ENCODE measurements at places on chromosomes 7 and 10.
A peak's percentile ranks its signal among the peaks of the same experiment; 100 is the strongest.

GRCh38 chr10:12777840-12778585, 223.5 kb downstream of the CCDC3 start:
- DNase-seq = no peak

DNA sequence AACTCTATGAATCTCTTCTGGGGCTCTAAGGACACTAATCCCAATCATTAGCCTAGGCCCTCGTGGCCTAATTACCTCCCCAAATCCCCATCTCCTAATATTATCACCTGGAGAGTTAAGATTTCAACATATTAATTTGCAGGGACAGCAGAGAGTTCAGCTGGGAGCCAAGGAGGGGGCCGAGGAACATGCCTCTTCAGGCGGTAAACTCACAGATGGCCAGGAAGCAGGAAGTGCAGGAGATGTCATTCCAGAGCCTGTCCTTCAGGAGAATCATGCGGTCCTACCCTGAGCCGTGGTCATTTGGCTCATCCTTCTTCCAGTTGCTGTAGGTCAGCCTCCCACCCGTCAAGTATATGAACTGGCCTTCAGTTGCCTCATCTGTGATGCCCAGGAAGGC, 21.9 kb upstream of the SFTPA2 start:
- DNase-seq = no peak

GRCh38 chr10:20858292-20859124, 38.6 kb downstream of the NEBL start:
- peak; percentile 48 for DNase-seq

GRCh38 chr7:25854059-25854458, 297.9 kb upstream of the NFE2L3 start:
- DNase-seq = no peak

DNA sequence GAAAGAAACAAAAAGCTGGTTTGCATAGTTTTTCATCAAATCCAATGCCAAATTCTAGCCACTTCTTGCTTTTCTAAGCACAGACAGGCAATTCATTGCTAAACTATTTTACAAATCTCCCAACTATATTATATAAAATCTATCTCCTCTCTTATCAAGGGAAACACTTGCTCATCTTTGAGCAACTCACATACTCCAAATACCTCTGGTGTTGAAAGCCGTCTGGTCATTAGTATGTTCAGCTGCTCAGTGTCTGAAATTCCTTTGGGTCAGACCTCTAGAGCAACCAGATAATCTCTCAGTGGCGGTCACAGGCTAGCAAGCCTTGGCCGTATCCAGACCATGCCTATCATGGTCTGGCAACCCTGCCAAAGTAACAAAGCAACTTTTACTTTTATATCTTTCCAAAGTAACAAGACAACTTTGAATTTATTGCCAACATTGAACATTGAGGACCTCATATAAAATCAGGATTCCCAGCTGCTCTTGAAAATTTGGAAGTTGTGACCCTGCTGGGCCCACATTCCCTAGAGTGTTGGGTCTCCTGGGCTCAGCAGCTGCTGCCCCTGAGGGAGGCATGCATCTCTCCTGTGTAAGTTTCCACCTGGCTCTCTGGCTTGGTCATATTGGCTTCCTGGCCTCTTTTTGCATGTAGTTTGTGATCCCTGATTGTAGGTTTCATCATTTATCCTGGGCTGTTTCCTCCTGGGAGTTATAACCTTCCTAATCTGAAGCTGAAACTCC, 56.8 kb upstream of the LANCL2 start:
- DNase-seq = no peak

- DNase-seq = no peak
Measured at GRCh38 chr10:125125951-125126735, 34.2 kb downstream of the CTBP2 start.

- DNase-seq = no peak
Measured at GRCh38 chr10:72310241-72310633, 36.5 kb downstream of the DDIT4 start.

DNA sequence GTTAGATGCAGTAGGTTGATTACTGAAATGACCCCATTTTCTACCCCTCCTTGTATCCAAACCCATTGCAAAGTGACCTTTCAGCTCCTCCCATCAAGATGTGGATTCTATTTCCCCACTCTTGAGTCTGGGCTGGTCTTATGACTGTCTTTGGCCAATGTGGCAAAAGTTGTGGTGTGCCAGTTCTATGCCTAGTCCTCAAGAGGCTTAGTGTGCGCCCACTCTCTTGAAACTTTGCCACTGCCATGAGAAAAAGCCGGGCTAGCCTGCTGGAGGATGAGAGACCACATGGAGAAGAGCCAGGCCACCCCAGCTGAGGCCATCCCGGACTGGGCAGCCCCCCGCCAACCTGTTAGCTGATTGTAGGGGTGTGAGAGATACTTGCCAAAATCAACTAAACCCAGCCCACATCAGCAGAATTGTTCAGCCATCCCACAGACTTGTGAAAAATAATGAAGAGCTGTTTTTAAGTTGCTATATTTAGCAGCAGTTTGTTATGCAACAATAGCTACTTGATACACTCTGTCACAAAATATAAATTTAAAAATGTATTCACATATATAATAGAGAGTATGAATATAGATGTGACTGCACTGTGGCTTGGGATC, 131.0 kb upstream of the PALS2 start:
- no peak for DNase-seq

- DNase-seq = no peak
Measured at GRCh38 chr7:66837007-66837406, 84.0 kb upstream of the TMEM248 start.
